ENCODE measurements at places on chromosomes 11 and 22.

GRCh38 chr11:498297-499181 lies 8.5 kb downstream of the RNH1 start:
- no peak for DNase-seq

GRCh38 chr11:65493367-65494176 lies 5.3 kb upstream of the MALAT1 start:
- peak; percentile 94 for DNase-seq

DNA sequence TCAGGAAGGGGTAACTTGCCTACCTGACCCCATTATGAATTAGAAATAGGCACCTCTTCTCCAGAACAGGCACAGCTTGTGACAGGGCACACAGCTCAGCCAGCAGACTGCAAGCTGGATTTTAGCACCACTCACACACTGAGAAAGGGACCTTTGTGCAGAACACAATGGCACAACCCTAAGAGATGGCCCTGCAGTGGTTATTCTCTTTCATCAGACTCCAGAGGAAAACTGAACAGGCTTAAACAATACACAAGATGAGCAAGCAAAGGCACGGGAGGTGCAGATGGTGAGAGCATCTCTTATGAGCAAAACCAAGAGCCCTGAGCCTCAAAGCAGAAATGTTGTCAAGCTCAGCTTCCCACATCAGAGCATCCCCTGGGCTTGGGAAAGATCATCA lies 93.8 kb upstream of the LRRC55 start:
- no peak for DNase-seq

- DNase-seq, result no peak
Observed at GRCh38 chr11:110279881-110280280, 16.5 kb downstream of the RDX start.

DNA sequence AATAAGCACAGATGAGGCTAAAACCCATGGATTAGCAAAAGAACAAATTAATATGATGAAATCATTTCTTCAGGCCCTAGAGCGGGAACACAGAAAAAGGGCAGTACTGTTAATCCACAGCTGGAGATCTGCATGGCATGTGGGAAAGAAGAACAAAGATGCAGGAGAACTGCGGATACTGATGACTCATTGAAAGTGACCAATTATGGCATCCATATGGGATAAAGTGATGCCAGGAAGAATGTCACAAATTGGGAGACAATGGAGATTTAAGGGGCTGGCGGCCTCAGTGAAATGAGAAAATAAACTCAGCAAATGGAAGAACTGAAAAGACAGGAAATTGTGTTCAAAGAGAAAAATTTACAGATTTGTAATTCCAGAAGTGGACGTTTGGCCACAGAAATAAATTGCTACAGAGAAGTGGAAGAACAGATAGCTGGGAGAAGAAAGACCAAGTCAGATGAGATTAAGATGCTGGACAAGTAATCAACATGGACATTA lies 39.4 kb downstream of the SIK3 start:
- peak; percentile 82 for DNase-seq

DNA sequence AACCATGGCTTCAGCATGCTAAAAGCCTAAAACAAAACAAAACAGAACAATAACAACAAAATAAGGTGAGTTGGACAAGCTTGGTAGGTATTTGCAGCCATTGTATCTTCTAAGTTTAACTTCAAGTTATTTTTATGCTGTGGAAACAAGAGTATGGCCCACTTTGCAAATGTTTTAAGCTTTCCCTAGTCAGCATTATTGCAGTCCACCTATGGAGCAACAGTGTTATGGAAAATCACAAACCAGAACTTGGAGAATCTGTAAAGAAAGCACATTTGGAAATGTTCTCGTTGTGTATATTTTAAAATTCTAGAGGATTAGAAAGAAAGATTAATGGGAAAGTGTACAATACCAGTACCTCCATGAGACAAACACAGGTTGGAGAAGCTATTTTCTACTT lies 7.4 kb upstream of the SLC5A12 start:
- DNase-seq, result no peak

- DNase-seq, result no peak
Observed at GRCh38 chr22:37703906-37704305, 7.1 kb downstream of the TRIOBP start.

DNA sequence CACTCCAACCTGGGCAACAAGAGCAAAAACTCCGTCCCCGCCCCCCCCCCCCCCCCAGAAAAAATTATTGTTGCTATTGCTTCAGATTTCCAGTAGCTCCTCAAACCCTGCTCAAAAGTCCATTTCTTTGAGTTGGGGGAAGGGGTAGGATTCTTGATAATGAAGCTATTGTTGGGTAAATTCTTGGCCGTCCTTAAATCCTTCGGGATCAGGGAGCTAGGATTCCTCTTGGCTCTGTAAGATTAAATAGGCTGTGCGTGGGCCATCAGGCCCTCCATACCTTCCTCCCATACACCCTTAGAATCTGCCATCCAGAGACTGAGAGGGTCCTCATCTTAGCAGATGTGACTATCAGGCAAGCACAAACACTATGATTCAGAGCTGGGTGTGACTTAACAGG lies 16.4 kb downstream of the YWHAH start:
- DNase-seq, result no peak

Measured in fibroblast of pulmonary artery (primary cell).